ENCODE measurements at places on chromosomes 4 and X.

- DNase-seq: peak; percentile 53
Measured at GRCh38 chr4:169620880-169621248, 486 bp downstream of the CLCN3 start.

DNA sequence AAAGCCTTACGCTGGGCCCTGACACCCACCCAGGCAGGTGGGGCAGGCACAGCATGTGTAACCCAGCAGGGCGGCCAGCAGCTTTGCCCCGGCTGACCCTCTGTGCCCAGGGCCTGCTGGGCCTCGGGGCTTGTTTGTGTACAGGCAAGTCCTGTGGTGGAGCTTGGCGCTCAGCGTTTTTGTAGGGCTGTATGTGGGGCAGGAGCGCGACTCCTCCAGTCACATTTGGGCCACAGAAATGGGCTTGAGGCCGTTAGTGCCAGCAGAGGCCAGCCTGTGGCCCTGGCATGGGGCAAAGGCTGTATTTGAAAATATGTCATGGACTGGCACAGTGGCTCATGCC, 14.7 kb upstream of the HGFAC start:
- no peak for DNase-seq

GRCh38 chr4:103012060-103012459, 7.4 kb downstream of the SLC9B1 start:
- no peak for DNase-seq

DNA sequence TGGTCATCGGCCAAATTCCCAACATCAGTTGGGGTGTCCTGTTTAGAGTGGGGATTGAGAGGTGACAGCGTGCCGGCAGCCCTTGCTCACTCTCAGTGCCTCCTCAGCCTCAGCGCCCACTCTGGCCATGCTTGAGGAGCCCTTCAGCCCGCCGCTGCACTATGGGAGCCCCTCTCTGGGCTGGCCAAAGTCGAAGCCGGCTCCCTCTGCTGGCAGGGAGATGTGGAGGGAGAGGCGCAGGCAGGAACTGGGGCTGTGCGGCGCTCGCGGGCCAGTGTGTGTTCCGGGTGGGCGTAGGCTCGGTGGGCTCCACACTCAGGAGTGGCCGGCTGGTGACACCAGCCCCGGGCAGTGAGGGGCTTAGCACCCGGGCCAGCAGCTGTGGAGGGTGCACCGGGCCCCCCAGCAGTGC, 7.1 kb upstream of the CENPU start:
- DNase-seq: no peak

- no peak for DNase-seq
Measured at GRCh38 chrX:150211988-150212387, 151.1 kb upstream of the MAMLD1 start.

DNA sequence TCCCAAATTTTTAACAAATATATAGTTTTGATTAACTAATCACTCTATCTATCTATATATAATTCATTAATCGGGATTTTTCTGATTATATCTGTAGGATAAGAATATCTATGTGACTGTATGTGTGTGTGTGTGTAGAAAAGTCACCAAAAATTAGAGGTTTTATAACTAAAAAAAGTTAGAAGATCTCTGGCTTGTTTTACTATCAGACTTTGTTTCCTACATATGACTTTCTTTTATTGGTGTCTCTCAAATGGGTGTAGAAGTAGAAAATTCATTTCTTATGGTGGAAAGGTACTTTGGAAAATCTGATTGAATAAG, 26.7 kb upstream of the TMPRSS11D start:
- no peak for DNase-seq

DNA sequence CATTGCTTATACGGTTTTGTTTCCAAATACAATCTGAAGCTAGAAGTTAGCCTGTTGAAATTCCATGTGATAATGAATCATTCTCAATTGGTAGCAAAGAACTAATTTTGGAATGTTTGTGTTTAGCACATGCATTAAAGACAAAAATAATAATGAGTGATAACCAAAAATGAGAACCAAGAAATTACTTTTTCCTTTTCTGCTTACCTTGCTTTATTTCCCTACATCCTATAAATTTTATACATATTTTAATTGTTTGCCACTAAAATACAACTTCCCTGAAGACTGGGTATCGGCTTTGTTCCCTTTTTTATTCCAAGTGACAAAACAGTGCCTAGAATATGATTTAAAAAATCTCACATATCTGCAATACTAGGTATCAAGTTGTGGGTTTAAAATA, 203.8 kb upstream of the TACR3 start:
- DNase-seq: no peak

- no peak for DNase-seq
Measured at GRCh38 chr4:109703664-109704361, 568 bp upstream of the CASP6 start.

GRCh38 chrX:136598631-136599030, 49.3 kb upstream of the CD40LG start:
- DNase-seq: peak; percentile 44

- no peak for DNase-seq
Measured at GRCh38 chrX:134423606-134424005, 36.4 kb upstream of the HPRT1 start.

DNA sequence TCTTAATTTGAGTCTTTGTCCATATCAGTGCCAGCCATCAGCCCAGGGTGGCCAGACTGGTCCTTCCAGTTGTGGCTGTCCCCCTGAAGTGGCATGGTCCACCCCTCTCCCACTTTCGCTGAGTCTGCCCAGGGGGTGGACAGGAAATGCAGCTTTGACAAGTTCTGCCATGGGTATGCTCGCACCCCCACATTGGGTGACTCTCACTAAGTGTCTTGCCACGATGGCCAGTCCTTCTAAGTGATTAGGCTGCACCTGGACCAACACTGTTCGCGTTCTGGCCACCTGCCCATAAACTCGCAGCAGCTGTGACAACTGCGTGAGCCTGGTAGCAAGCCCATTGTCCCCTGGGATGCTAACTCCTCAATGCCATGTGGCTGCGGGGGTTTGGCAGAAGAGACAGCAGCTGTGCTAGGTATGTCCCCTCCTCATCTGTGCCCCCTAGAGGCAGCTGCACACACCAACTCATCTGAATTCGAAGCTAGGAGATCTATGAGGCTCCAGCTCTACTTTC, 10.0 kb upstream of the LNX1 start:
- no peak for DNase-seq

- peak; percentile 81 for DNase-seq
Measured at GRCh38 chrX:46573892-46574773, 568 bp downstream of the CHST7 start.

GRCh38 chr4:97987019-97987648, 156.1 kb downstream of the STPG2 start:
- no peak for DNase-seq

GRCh38 chr4:146507632-146508031, 14.1 kb downstream of the SLC10A7 start:
- DNase-seq: no peak

DNA sequence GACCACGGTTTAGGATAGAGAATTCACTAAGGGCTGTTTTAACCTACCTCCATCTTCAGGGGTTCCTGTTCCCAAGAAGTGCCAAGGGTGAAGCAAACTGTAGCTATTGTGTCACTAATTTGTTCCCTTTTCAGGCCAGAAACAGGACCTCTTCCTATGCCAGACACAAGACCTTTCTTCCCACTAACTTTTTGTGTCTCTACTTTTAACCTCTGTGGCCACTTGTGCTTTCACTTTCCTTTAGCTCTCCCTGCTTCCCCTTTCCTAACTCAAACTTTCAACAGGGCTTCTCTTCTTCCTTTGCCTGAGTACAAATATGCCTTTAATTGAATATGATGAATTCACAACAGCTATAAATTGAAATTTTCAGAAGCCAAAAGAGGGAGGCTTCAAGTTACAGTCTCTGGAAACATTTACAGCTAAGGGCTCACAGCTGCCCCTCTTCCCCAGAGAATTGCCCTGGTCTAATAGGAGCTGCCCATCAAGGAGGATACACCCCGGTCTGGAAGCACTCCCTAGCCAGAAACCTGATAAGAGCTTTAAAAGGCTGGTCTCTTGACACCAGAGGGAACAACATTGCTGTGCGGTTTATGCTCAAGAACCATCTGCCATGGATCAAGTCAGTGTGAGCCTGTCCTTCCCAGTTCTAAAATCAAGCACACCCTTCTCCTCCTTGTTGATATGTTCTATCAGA, 61.7 kb upstream of the PLS3 start:
- no peak for DNase-seq
